ENCODE measurements at places on chromosomes 1 and 21.

- DNase-seq: no peak
Measured at GRCh38 chr1:228305721-228306152, 97.9 kb downstream of the OBSCN start.

DNA sequence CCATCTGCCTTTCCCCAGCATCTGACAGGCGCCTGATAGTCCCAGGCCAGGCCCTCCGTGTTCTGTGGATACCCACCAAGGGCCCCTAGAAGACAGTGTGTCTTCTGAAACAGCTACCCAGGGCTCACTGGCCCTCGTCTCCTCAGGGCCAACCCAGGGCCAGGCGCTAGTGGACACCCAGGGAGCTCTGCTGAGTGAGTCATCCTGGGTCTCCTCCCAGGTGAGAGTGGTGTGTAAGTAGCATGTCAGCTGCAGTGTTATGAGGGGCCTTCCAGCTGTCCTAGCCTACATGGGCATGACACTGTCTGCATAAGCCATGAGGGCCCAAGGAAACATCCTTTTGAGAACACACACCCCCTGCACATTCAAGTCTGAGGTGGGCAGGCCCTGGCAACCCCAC, 36.7 kb downstream of the CHD5 start:
- DNase-seq: no peak

DNA sequence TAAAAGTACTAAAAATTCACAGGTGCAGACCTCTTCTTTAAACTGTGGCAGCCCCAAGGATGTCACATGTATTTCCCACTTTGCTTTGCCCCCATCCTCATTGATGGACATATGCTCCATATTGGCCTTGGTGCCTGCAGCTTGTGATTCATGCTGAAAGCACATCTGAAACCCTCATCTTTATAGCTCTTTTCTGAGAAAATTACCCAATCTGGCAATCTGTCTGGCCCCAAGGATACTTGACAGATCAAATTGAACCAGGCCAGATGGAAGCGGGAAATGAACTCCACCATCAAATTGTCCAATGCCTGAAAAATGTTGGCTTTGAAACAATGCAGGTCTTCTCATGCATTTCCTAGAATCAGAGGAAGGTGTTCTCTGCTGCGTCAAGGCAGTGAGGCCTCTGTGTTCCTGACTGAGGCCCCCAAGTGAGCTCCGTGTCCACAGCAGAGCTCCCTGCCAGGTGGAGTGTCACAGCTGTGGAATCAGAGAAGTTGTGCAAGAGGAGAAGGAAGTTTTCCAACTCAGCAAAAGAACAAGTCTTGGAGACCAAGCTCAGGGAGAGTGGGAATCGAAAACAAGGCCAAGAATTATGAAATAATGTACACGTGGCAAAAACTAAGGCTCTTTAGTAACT, 323.7 kb downstream of the PLPP3 start:
- no peak for DNase-seq

DNA sequence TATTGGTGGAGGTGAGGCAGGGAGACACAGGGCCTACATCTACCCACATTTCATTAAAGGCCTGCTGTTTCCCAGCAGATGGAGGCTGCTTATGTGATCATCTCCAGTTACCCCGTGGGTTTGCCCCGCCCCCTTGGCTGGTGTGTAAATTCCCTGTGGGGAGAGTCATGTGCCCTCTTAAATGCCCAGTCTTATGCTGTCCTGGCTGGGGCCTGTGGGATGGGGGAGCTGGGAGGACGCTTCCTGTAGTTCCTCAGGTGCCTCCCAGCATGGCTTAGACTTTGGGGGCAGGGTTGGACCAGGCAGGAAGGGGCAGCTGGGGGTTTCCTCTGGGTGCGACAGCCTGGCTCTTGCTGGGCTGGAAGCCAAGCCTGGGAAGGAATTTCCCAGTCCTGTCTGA, 15.5 kb upstream of the CITED4 start:
- peak; percentile 100 for DNase-seq

DNA sequence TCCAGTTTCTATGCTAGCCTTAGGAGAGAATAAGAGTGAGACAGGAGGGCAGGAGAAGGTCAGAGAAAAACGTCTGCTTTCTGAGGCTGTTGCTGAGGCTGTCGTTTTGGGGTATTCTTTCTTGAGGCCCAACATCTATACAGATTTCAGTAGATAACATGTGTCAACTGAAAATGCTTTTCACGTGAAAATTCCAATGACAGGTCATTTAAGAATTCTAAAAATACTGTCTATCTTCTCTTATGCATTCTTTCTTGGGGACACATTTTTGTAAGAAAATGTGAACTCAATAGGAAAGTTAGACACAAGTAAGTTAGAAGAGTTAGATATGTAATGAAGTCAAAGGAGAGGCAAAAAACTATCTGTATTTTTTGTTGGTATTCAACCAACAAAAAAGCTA, 150.8 kb downstream of the TGFB2 start:
- no peak for DNase-seq
